ENCODE measurements at places on chromosomes 3 and 15.

GRCh38 chr3:66035763-66036477, 2.8 kb downstream of the MAGI1 start:
- no peak for DNase-seq

GRCh38 chr15:34304613-34305012, 33.0 kb downstream of the SLC12A6 start:
- DNase-seq = no peak

- DNase-seq = no peak
These were observed 233.6 kb upstream of the CTDSPL start for GRCh38 chr3:37627951-37628620.

- DNase-seq = no peak
These were observed 105.6 kb downstream of the FBLN2 start for GRCh38 chr3:13654330-13655060.

DNA sequence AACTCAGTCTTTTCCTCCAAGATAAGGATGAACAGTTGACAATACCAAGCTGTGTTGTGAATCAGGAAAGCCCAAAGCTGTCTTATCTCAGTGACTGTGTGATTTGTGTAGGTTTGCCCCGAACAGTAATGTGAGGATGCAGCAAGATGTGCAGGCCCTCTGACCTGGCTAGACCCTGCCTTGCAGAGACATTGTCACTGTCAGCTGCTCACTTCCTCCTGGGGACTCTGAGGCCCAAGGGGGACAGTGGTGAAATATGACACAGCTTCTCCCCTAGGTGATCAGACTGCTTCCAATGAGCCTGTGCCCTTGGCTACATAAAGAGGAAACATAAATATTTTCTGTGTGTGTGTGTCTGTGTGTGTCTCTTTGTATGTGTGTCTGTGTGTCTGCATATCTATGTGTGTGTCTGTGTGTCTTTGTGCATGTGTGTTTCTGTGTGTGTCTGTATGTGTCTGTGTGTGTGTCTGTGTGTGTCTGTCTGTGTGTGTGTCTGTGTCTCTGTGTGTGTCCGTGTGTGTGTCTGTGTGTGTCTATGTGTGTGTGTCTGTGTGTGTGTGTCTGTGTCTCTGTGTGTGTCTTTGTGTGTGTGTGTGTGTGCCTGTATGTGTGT, 21.7 kb downstream of the LRRK1 start:
- no peak for DNase-seq

DNA sequence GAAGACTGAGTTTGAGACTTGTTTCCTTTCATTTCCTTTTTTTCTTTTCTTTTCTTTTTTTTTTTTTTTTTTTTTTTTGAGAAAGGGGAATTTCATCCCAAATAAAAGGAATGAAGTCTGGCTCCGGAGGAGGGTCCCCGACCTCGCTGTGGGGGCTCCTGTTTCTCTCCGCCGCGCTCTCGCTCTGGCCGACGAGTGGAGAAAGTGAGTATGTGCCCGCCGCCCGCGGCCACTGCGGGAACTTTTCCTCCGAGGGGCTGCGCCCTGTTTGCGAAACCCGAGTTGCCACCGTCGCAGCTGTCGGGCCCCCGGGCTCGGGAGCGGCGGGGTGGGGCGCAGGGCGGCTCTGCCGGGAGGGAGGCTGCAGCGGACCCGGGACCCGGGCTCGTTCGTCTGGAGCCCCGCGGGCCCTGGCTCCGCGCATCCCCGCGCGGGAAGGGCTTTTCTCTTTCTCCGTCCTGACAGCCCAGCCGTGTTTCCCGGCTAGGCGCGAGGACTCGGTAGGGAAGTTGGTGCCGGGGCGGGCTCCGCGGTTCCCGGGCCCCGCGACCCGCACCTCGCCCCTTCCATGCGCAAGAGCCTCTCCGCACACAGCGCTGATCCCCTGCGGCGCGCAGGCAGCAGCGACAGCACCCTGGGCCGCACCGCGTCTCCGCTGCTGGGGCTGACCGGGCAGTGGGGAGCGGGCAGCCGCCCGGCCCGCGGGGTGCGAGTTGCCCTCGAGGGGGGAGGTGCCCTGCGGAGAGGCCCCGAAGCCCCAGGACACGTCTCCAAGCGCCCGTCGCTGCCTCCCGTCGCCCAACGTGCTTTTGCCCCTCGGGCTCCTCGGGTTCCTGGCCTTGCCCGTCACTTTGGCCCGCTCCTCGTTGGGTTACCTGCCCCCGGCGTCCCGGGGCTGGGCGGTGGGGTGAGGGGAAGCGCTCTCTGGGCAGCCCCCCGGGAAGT, 1.4 kb downstream of the IGF1R start:
- no peak for DNase-seq

- no peak for DNase-seq
These were observed 147.5 kb downstream of the FILIP1L start for GRCh38 chr3:99966662-99967416.

DNA sequence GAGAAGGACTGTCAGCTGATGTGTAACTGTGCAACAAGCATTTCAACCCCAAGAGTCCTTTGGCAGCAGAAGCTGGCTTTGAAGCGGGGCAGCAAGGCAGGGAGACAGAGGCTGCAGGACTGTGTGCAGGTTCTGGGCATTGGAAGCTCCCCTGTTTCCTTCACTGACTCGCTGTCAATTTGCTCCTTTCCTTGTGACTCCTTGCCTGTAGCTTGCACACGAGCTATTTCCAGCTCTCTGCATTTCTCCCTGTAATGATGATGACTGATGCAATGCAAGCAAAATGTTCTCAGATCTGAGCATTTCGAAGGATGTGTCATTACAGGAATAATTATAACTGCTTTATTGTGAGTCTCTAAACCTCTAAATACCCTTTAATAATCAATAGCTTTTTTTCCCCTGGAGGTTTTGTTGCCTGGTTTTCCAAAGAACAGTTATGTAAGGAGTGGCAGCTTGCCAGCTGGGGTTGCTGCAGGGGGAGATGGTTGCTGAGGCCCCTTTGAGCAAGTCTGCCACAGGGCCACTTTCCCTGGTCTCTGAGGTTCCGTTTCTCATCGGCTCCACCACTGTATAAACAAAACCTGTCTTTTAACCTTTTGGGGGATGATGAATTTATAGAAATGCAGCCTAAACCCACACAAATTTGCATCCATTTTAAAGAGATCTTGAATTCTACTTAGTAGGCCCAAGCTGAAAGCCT, 2.8 kb downstream of the APOD start:
- no peak for DNase-seq

GRCh38 chr3:80767604-80768003, 993.8 kb downstream of the GBE1 start:
- no peak for DNase-seq

DNA sequence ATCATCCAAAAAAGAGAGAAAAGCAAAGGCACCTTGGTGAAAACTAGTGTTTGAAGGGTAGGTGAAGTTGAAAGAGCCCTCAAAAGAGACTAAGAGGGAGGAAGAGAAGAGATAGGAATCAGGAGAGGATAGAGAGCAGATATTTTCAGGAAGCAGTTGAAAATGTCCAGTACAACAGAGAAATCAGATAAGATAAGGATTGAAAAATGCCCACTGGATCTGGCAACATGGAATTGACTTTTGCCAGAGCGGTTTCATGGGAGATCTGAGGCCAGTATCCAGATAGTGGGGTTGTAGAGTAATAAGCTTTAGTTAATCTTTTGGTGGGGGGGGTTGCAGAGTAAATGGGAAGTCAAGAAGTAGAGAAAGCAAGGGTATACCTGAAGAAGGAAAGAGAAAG, 337.4 kb downstream of the IL5RA start:
- no peak for DNase-seq

DNA sequence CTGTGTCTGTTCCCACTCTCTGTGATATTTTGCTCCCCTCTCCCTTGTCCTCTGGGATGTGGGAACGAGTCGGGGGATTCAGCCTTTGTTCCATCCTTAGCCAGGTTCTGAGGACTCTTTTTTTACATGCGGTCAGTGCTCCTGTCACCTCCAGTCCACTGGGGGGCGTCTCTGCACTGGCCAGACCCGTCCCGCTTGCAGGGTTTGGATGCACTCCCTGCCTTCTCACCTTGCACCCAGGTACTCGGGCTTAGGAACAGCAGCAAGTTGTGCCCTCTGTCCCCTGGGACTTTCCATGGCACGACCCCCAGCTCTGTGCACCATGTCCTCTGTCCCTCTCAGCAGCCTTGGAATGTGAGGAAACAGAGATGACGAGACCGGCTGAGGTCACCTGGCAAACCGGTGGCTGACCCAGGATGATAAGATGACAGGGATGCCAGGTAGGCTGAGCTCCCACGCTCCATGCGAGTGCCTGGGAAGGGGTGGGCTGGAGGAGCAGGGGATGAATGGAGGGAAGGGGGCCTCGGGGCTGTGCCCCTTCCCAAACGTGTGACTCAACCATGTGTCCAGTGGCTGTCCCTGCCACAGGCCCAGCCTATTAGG, 27.3 kb upstream of the FGD5 start:
- peak; percentile 71 for DNase-seq

DNA sequence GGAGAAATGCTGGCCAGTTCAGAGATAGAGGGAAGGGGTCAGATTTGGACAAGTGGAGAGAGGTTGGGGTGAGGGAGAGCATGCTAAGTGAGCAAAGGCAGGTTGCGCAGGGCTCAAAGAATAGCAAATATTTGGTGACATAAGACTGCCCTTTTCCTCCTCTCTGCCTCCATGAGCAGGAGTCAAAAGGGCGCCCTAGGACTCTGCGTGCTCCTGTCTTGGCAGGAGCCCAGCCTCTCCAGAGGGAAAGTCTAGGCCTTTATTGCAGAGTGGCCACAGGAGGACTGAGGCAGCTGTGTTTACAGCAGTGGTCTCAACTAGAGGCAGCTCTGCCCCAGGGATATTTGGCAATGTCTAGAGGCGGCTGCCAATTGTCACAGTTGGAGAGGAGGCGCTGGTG, 165.6 kb downstream of the FAM43A start:
- no peak for DNase-seq

- DNase-seq = peak; percentile 54
These were observed 610 bp upstream of the SATB1 start for GRCh38 chr3:18425641-18426257.

GRCh38 chr15:58136731-58137130, 1.4 kb upstream of the AQP9 start:
- DNase-seq = no peak

GRCh38 chr3:14664170-14664569, 10.8 kb upstream of the C3orf20 start:
- DNase-seq = no peak

DNA sequence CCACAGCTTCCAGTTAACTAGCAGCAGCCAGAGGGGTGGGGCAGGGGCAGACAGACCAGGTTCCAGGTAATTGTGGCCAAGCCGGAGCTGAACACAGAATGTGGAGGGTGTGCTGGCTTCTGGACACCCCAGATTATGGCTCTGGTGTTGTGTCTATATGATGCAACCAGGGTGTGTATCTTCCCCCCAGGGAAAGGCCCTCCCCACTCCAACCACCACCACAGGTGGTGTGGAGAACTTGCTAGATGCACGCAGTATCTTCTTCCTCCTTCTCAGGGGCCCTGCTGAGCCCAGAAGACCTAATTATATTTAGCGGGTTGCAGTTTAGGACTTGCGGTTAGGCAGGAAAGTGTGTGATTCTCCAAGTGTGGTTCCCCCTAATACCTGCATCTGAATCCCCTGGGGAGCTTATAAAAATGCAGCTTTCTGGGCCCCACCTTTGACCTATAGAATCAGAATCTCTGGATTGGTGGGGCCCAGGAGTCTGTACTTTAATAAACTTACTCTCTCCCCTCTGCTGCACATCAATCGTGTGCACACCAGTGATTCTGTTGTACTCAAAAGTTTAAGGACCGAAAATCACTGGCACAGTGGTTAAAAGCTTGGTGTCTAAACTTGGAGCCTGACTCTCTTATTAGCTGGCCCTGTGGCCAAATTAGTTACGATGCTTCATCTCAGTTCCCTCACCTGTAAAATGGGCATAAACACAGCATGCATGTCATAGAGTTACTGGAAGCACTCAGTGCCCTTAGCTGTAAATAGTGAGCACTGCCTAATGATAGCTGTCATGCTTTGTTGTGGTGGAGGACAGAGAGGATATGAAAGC, 379.1 kb upstream of the PROK2 start:
- DNase-seq = no peak

- no peak for DNase-seq
These were observed 97.3 kb downstream of the DAPK2 start for GRCh38 chr15:63948971-63949370.

DNA sequence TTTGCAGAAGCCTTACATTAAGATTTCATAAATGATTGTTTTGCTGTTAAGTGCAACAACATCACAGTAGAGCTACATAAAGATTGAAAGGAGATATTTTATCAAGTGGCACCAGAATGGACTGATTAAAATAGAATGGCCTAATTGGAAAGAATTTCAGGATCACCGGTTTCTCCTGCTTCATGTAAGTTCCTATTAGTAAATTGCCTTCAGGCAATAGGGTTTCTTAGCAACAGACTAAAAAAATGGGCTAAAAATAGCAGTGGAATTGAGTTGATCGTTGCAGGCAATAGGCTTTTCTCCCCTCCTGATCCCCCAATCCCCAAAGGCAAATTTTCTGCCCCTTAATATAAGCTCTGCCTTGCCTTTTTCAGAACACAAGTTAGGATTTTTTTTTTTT, 917 bp downstream of the LNP1 start:
- no peak for DNase-seq

GRCh38 chr3:19485267-19485666, 337.0 kb downstream of the KCNH8 start:
- DNase-seq = no peak

- DNase-seq = no peak
These were observed 573.9 kb downstream of the AGBL1 start for GRCh38 chr15:86653344-86654197.

DNA sequence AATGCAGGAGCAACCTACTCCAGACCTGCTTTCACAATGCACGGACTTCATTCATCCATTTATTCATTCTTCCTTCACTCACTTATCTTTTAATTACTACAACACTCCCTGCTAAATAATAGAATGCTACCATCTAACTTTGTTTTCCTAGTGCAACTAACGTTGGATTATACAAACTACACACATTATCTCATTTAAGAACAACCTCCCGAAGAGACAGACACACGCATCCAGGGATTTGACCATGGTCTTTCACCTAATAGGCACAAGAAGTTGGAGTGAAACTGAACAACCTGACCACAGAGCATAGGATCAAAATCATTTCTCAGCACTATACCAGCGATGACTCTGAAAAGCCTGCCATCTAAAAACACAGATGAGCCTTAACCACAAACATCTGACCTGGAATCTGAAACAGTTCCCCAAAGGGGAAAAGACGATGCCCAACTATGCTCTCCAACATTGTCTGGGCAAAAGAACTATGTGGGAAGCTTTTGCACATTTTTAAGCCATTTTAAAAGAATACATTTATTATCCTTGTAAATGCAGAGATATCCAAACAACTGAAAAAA, 21.0 kb downstream of the ZNF385D start:
- DNase-seq = no peak

Data from breast epithelium (tissue), 4 donors.